ENCODE measurements at places on chromosomes 5 and 9. TPM values are rescaled to one million over a fixed set of nuclear protein-coding genes. Genes with fewer than 3 reads are reported as not detected.

Gene SHLD3
- 1.5 TPM for polyA plus RNA-seq

- DNase-seq: no peak
These were observed 195.0 kb downstream of the PDE4D start for GRCh38 chr5:59698207-59699178.

- no peak for DNase-seq
These were observed 139.9 kb upstream of the PRLR start for GRCh38 chr5:35369965-35370790.

- DNase-seq: no peak
These were observed 326.0 kb downstream of the GABRG2 start for GRCh38 chr5:162393534-162393933.

Gene DND1
- 0.57 TPM for polyA plus RNA-seq

DNA sequence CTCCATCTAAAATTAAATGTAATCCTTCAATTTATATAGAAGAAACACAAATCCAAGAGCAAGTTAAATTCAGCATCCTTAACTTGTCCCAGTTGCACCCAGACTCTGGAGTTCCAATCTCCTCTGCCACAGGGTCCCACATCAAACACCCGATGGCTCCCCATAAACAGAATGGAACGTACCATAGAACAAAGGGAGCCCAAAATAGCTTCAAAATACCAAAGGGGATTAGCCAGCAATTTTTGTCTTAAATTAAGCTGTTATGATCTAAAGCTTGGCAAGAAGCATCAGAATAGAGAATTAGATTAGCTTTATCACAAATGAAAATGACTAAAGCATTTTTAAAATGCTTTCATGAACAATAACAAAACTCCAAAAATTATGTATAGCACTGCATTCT lies 112.8 kb downstream of the FANCC start:
- DNase-seq: no peak

Gene PCDH12
- 0.02 TPM for polyA plus RNA-seq

DNA sequence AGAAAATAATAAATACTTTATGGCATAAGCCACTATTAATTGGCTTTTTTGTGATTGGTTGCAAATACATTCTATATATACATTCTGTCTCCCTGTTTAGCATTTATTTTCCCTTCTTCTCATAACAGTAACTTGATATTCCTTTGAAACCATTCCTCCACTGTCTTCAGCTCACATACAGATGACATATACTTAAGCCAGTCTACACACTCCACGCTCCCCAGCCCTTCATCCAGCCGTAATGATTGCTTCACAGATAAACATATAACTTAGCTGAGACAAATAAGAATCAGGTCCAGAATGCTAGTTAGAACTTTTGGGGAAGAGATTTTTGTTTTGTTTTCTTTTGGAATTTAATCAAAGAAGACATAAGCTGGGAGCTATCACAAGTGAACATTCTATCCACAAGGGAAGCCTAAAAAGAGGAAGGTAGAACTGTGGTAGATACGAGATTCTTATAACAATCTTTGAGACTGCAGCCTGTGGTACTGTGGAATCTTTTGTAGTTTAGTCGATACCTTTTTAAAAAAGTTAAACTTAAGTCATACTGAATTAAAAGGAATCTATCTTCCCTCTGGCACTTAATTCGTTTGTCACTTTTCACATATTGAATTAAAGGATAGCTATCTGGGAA lies 365.1 kb upstream of the PRR16 start:
- DNase-seq: no peak

DNA sequence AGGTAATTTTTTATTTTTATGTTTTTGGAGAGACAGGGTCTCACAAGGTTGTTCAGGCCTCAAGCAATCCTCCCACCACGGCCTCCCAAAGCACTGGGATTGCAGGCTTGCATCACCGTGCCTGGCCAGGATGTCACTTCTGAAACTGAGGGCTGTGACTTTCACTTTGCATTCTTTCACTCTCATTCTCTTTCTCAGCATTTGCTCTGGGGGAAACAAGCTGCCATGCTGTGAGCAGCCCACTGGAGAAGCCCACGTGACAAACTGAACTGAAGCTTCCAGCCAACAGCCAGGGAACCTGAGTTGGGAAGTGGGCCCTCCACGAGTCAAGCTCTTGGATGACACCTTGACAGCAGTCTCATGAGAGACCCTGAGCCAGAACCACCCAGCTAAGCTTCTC lies 109.4 kb downstream of the C5orf15 start:
- DNase-seq: no peak

Gene SH2D3C
- polyA plus RNA-seq: 0.28 TPM

Gene MFAP3
- 2.0 TPM for polyA plus RNA-seq

DNA sequence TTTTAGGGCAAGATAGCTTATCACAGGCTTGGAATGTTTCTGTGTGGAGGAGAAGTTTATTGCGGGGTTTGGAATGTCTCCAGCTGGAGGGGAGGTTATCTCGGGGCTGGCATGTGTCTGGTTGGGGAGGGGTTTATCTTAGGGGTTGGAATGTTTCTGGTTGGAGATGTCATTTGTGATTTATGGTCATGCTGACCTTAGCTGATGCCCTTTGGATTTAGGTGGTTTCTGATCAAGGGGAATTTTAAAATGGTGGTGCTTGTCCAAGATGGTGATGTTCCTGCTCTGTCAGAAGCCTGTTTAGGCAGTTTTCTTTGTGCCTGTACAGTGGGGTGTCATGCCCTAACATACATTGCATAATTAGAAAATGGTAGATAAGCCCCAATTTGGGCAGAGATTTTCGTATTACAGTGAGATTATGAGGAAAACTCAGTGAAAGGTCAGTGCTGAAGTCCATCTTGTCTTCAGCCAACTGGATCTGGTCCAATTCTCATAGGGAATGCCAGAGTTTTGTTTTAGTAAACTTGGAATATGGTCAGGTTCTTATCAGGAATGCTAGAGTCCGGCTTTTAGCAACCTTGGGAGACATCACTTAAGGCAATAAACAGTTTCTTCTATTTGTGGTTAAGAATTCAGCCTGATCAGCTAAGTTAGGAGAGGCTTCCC lies 14.3 kb downstream of the CDK20 start:
- DNase-seq: no peak

DNA sequence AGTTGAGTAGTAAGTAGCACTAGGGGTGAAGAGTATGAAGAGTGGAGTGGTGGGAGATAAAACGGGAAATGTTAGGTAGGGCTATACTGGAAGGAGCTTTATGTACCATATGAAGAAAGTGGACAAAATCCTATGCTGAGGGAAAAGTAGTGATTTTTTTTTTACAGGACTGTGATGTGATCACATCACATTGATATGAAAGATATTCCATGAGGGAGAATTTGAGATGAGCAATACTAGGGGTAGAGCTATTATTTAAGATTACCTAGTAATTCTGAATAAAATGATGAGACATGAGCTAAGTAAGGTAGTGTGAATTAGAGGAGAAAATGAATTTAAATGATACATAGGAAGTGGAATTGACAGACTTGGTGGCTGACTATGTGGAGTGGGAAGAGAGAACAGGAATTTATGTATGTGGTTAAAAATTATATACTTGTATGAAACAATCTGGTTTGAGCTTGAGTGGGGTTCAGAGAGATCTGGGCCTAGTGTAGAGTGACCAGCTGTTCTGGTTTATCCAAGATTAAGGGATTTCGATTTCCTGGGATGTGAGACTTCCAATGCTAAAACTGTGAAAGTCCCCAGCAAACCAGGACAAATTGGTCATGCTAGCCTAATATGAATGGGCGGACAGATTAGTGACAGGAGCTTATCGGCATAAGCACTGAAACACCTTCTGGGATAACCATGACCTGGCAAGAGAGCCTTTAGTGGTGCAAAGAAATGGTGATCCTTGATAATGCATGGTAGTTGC lies 29.3 kb upstream of the STOM start:
- DNase-seq: peak; percentile 50

GRCh38 chr9:124698265-124698664 lies 72.8 kb downstream of the NR6A1 start:
- peak; percentile 93 for DNase-seq

Gene ACO1
- 16.6 TPM for polyA plus RNA-seq

Gene BARX1
- polyA plus RNA-seq: not detected

Gene GMCL2
- not detected for polyA plus RNA-seq

Gene TBC1D2
- polyA plus RNA-seq: 80.7 TPM

- no peak for DNase-seq
These were observed 52.1 kb downstream of the C9orf50 start for GRCh38 chr9:129568560-129569501.

- DNase-seq: no peak
These were observed 27.9 kb upstream of the RECK start for GRCh38 chr9:36008774-36009300.

- DNase-seq: no peak
These were observed 47.0 kb upstream of the CHD1 start for GRCh38 chr5:98975682-98976407.

GRCh38 chr9:33167972-33168461 lies 881 bp upstream of the B4GALT1 start:
- no peak for DNase-seq

- DNase-seq: no peak
These were observed 161.5 kb upstream of the NR4A3 start for GRCh38 chr9:99660191-99660636.

Gene SIGMAR1
- 175 TPM for polyA plus RNA-seq

GRCh38 chr5:145936401-145937131 lies at the start of gene SH3RF2:
TSS of gene SH3RF2 (plus strand) at chr5:145936578. CDS start at chr5:145937929, 1,351 bp downstream.
- DNase-seq: peak; percentile 86

DNA sequence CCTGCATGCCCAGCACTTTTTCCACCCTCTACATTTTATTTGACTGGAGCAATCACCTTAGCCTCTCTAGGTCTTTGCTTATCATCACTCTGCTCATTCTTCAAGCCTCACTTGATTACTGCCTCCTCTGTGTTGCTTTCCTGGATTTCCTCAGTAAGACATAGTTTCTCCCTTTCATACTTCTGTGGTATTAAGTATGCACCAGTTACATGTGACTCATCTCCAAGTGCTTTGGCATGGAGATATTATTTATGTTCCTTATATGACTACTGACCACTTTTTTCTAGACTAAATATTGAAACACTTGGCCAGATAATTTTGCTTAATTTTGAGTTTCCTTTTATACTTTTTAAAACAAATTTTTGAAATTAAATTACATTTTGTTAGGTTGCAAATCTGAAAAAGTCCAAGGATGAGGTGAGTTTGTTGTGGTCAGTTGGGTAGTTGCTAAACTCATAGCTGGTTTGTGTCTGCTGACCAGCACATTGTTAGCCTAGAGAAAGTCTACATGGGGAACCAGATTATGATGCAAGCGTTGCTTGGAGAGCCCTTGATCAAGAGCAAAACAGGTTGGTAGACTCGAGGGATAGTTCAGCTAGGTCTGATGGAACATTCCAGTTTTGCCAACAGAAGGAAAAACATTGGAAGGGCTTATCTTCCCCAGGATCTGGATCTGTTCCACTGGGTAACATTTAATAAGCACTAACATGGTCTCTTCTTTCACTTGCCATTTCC lies 140.2 kb downstream of the TMC1 start:
- DNase-seq: peak; percentile 78

Gene GFI1B
- not detected for polyA plus RNA-seq

Gene NNT
- 9.2 TPM for polyA plus RNA-seq

Gene SOX30
- polyA plus RNA-seq: not detected

Gene TMEM245
- 10.1 TPM for polyA plus RNA-seq

Gene HAVCR1
- not detected for polyA plus RNA-seq

Gene HRH2
- polyA plus RNA-seq: not detected

DNA sequence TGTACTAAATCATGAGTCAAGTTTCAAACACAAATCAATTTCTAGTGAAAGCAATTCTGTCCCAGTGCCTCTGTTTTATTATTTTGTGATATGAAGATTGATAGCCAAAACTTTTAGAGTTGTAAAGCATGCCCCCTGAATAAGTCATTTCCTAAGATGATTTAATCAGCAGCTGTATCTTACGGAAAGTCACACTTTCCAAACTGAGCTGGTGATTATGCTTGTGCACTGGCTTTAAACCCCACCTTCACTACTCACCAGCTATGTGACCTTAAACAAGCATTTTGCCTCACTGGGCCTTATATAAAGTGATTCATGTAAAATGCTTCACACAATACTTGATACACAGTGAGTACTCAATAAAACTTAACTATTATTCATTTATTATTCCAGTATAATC lies 78.1 kb downstream of the EDIL3 start:
- no peak for DNase-seq

Measured in foreskin keratinocyte (primary cell).